ENCODE measurements at places on chromosomes 11 and 22.

- no peak for DNase-seq
Measured at GRCh38 chr11:35815556-35816315, 128.1 kb upstream of the LDLRAD3 start.

- DNase-seq, result no peak
Measured at GRCh38 chr22:50138988-50139387, 31.5 kb upstream of the PANX2 start.

DNA sequence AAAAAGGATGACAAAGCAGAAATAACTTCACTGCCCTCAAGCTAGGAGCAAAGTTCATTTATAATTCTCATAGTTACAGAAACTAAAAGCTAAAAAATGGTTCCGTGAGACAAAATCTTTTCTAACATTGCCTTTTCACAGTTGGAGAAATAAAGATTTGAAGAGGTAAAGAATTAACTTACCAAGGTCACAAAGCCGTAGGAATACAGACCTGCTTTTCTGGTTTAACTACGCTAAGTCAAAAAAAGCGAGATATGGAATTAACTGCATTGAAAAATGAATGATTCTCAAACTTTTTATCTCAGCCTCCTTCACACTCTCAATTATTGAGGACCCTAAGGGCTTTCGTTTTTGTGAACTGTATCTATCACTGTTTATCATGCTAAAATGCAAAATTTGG lies 95.3 kb downstream of the SLC17A6 start:
- DNase-seq, result no peak

DNA sequence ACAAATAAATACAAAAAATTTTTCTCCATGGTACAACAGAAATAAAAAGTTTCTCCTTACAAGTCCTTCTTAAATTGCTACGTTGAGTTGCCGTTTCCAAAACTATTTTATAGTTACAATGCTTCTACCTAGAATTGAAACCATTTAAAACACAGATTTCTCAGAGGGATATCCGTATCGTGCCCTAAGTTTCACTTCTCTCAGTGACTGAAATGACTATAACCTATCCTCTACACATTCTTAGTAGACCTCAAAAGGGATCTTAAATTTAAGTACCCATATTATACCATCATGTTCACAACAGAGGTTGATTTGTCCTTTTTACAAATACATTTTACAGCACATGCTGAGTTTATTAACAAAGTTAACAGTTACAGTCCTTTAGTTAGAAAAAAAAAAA lies 44.1 kb downstream of the USP28 start:
- no peak for DNase-seq

DNA sequence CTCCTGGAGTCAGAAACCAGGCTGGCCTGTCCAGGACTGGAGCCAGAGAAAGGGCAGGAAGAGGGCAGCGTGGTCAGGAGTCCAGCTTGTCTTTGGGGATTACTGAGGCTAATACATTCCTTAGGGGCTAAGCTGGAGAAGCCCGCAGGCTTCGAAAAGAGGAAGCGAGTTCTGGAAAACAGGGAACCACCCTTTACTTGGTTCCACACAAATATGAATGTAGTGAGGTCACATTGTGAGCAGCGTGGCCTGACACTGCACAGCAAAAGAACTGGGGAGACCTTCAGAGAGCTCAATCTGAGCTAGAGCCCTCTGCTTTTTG lies 132.3 kb downstream of the CEP164 start:
- DNase-seq, result no peak

DNA sequence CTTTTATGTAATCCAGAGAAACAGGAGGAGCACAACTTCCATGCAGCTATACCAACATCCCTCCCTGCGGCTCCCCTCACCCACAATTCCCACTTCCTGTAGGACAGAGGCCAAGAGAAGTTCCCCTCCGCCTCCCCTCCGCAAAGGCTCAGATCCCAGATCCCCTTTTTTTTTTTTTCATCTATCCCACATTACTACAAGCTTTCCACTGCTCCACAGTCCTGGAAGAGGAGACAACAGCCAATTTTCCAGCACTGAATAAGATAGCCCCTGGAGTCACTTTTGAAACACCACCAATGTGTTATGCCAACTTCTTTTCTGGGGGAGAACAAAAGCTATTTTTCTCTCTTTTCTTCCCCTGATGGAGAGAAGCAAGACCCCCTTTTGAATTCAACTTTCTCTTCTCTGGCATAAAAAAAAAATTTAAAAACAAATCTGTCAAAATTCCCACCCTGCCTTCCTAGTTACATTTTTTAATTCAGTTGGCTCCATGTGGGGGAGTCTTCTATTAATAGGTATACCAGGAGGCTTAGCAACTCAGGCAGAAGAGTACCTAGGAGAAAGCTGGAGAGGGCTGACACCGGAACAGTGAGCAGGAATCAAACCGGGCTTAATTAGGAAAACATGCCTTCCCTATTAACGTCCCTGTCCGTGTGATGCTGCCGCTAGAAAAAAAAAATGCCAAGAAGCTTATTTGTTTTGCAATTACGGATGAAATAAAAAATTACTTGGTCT lies 543.4 kb downstream of the BUD13 start:
- DNase-seq, result no peak

- no peak for DNase-seq
Measured at GRCh38 chr22:50325444-50326224, 1.2 kb downstream of the DENND6B start.

DNA sequence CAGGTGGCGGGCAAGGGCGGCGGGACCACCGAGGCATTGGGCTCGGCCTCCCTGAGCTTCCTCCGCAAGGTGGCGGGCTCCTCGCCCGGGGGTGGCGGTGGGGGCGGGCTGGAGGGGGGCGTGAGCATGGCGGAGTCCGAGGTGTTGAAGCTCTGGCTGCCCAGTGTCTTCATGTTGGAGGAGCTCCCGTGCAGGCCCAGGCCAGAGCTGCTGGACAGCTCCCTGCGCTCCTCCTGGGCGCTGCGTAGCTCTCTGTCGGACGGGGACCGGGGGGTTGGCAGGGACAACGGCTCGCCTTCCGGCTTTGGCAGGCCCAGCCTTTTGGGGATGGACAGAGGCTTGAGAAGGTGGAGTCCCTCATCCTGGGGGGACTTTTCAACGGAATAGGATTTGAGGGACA lies 43.9 kb upstream of the BID start:
- no peak for DNase-seq

DNA sequence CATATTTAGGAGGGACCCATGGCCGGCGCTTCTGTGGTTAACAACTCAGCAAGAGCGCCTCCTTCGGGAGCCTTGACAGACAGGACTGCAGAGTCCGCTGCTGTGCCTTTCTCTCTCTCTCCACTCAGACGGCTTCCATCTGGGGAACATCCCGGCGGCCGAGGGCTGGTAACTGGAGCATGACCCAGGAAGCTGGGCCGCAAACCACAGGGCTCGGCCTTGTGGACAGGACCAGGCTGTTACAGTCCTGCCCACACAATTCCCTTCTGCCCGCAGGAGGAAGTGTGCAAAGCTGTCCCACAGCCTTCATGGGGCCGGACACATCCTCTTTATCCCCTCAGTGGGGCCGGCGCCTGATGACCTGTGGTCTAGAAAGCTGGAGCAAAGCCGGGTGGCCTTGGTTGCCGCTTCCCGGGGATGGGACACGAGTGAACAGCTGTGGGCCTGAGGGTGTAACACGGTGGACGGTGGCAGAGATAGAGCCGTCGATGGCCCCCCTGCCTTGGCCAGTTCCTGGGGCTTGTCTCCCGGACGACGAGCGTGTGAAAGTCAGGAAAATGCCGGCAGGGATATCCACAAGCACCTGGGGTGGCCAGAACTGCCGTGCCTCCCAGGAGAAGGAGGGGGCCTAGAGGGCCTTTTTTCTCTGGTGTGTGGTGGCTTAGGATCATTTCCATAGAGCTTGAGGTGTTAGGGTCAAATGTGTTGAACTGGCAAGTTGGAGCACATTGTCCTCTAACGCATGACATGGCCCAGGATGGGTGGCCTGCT lies 50.1 kb downstream of the FBLN1 start:
- no peak for DNase-seq

- no peak for DNase-seq
Measured at GRCh38 chr11:107916671-107917241, 11.5 kb upstream of the RAB39A start.

DNA sequence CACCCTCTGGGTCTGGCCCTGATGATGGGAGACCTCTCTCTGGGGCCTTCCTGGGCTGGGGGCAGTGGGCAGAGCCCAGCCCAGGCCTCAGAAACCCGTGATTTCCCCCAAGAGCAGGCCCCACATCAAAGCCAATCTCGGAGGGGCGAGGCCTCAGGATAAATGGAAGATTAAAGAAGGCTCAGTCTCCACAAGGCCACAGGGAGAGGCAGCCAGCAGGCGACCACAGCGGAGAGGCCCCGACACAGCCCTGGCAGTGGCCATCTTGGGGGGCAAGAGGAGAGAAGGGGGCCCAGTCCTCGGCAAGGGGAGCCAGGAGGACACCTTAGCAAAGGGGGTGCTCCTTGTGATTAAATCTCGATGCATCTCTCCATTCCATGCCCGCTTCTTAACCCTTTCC lies 12.5 kb upstream of the CREB3L1 start:
- no peak for DNase-seq

GRCh38 chr22:39825661-39826102 lies 67.9 kb downstream of the ENTHD1 start:
- no peak for DNase-seq

- DNase-seq, result no peak
Measured at GRCh38 chr11:60873533-60873932, 6.2 kb downstream of the ZP1 start.
